ENCODE measurements at places on chromosomes 6 and 20.

- DNase-seq = no peak
Observed at GRCh38 chr6:36888654-36889481, 3.1 kb downstream of the C6orf89 start.

DNA sequence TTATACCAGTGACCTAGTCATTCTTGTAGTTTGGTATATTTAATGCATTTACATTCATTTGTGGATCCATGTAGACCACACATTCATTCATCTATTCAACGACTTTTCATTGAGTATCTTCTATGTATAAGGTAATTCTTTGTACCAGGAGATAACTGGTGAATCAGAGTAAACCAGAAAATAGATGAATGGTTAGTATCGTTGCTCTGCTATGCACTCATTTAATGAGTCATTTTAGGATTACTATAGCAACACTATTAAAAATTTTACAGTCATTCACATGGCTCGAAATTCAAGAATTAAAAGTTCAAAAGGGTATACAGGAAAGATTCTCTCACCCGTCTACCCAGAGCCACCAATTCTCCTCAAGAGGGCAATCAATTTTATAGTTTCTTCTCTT is 26.8 kb downstream of the DOK5 start:
- DNase-seq = no peak

GRCh38 chr20:59747671-59748515 is 143.6 kb downstream of the PHACTR3 start:
- no peak for DNase-seq

DNA sequence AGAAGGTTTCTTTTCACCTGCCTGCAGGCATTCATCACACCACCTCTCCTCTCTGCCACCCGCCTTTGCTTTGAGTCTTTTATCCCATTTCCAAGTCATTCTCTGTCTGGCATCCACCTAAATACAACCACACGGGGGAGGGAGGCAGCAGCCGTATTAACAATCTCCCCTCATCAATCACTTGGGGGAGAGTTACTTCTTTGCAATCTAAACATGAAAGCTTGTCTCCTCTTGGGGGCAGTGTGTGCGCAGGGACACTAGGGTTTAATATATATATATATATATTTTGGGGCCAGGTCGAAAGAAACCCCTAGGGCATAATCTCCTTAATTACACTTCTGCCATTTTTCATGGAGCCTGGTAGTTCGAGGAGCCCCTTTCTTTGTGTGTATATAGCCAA is 214.5 kb downstream of the TSHZ2 start:
- DNase-seq = no peak

DNA sequence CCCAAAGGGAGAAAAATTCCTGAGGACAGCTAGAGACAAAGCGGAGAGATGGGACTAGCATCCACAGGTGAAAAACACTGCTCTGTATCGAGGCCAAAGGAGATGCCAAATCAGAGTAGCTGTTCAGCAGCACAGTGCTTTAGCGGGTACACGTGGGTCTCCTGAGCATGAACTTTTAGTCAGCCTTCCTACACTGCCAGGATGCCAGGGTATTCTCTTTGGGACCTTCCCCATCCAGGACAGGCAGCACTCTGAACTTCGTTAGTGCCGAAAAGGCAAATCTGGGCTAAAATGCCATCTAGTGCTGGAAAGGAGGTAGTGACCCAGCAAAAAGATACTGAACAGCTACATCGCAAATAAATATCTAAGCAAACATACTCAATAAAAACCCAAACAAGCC is 64.9 kb downstream of the C6orf58 start:
- DNase-seq = peak; percentile 30

DNA sequence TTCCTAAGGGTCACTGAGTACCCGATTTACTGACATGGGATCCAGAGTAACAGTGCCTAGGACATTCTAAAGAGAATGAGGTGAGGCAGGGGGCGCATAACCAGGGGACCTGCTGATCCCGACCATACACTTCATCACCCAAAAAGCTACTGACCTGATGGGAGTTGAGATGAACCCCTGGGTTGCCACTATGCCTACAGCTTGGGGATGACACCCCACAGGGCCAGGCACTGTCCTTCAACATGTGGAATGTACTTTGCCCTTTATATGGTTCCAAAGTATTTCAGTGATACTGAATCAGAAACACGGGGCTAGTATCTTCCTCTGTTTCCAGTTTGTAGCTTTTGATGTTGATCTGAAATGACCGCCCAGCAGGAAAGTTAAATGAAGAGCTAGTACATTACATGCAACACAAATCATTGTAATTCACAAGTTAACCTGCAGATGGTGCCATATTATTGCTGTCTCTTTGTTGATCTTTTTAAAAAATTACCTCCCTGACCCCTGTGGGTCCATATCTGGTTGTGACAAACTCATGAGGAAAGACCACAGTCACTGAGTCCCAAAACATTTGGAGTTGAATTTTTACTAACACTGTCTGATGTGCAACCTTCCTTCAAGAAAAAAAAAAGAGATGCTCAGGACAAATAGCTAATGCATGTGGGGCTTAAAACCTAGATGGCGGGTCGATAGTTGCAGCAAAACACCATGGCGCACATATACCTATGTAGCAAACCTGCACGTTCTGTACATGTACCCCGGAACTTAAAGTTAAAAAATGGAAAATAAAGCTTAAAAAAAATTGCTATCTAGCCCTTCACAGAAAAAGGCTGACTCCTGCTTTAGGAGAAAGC is 42.7 kb upstream of the GCNT2 start:
- DNase-seq = peak; percentile 69

- no peak for DNase-seq
Observed at GRCh38 chr6:147667082-147667481, 158.6 kb downstream of the SAMD5 start.

DNA sequence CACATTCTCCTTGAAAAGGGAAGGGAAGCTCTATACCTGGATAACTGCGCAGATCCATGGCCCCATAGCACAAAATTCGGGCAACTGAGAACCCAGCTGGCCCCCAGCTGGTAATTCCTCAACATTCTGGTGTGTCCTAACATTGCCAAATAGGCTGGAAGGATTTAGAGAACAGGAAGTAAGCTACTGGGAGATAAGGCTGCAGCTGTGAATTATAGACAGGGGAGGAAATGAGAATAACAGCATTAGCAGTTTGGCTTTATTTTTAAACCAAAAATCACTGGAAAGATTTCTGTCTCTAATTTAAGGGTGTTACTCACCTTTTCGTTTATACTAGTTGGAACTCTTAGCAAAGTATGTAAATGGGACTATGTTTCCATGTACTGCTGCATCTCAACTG is 97.2 kb downstream of the TULP4 start:
- peak; percentile 9 for DNase-seq

DNA sequence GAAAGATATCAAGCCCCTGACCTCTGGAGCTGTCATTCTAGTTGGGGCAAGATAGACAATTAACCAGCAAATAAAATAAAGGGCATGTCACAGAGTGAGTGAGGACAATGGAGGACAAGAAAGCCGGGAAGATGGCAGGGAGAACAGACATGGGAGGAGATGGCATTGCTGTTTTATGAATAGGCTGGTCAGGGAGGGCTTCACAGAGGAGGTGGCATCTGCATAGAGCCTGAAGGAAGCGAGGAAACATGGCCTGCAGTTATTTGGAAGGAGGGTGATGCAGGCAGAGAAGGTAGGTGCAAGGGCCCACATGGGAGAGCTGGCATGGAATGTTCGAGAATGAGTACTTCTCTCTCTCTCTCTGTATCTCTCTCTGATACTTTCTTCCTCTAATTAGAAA is 63.7 kb downstream of the EFCAB8 start:
- no peak for DNase-seq

All from OCI-LY7 (cell line).